ENCODE measurements at places on chromosomes 13 and 19.

- no peak for DNase-seq
Observed at GRCh38 chr19:35045667-35046300, 4.3 kb downstream of the HPN start.

- no peak for DNase-seq
Observed at GRCh38 chr19:11191934-11192333, 5.4 kb downstream of the KANK2 start.

DNA sequence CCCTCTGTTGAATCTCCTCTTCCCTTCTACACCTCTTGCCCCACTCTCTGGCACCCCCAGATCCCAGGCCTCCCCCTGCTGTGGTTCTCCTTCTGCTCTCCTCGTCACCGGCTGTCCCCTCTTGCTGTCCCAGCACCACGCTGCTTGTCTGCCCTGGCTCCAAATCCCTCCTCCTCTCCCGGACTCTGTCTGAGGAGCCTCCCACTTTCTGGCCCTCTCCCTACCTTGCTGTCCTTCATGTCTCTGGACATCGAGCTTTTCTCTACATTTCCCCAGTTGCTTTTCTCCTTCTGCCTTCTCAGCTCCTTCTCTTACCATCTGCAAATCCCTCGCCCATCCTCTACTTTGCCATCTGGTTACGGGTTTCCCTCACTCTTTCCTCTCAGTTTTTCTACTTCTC is 1.2 kb downstream of the ZNF347 start:
- no peak for DNase-seq

DNA sequence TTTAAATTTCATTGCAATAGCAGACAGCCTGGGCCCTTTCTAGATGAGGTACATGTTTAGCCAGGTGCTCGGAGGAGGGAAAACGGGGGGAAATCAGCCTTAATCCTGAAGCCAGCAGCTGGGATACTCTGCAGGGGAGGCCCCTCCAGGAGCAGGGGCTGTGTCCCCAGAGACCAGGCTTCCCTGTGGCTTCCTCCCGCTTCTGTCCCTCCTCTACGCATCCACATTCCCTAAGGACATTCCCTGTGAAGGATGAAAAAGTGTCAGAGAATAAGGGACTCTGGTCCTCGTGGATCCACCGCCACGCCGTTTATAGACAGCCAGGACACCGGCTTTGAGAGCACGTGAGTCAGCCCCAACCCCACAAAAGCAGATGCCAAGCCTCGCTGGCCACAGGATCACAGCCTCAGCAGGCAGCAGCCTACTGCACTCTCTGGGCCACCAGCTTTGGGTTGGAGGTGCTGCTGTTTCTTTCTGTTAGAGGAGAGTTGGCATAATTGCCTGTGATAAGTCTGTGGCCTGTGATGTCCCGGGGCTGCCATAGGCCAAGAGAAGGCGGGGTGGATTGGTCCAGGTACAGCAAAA is 36.7 kb upstream of the RANBP3 start:
- DNase-seq: no peak

DNA sequence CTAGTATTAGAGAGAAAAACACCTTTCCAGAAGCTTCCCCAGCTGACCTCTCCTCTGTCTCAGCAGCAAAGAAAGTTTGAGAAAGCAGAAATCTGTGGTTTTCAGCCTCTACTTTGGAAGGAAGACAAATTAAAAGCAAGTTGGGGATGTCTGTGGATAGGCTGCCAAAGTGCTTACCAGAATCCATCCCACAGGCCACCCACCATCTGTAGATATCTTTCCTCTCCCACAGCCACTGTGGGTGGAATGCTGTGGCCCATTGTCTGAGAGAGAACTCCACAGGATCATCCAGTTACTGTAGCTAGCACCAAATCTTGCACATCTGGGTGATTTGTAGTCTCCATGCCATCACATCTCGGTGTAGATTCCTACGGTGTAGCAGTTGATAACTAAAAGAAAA is 133.5 kb downstream of the DNAJC15 start:
- DNase-seq: no peak

DNA sequence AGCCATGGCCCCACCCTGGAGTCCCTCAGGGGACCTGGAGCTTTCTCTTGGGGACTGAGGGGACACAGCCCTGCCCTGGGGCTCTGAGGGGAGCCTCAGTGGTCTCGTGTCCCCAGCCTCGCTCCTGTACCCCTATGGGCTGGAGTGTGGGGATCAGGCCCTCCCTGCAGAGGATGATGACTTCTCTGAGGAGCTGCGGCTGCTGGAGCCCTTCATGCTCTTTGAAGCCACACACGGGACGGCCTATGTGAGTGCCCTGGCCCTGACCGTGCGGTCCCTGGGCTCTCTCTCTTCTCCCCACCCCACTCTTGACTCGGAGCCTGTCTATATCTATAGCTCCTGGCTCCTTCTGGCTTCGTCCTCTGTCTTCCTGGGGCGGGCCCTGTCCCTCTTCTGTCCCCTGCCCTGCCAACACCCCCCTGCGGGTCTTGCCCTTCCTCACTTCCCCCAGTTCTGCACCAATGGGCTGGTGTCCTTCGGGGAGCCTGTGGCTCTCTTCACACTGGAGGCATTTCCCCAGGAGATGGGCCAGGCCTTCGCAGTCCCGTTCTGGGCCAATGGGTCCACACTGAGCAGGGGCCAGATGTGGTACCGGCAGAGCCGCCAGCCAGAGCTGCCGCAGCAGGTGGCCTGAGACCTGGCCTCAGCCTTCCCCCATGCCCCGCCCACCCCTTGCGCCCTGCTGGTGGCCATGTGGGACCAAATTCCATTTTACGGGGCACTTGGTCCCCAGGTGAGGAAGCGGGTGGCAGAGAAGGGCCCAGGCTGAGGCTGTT is 33.1 kb downstream of the HPN start:
- DNase-seq: no peak

GRCh38 chr13:104140552-104140951 is 1074.3 kb upstream of the SLC10A2 start:
- no peak for DNase-seq
